Amniotic stem cell (primary cell): ENCODE measurements at places on chromosomes 16 and 17.

GRCh38 chr17:58249270-58250133 lies 11.1 kb downstream of the LPO start:
- DNase-seq: no peak

DNA sequence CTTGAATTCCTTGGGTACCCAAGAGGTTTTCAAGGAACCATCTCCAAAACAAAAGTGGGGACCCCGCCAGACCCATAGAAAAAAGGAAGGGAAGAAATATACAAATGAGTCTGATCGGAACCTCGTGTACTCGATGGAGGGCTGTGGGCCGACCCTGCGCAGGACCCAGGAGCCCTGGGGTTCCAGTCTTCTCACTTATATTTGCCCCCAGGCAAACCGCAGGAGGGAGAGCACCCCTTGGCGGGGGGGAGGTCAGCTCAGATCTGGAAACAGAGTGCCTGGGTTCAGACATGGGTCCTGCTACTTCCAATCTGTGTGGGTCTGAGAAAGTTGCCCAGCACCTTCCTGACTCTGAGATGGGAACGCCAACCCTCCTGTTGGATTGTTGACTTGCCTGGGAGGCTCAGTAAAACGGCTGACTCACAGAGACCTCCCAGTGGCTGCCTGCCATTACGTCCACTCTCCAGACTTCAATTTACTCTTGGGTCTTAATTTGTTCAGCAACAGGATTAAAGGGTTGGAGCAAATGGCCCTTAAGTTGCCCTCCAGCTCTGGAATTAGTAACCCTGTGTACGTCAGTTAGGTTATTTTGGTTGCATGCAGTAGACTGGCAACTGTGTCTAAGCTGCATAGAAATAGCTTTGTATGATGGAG lies 24.9 kb upstream of the CACNG4 start:
- no peak for DNase-seq

- DNase-seq: no peak
These were observed 983.9 kb upstream of the EEF2KMT start for GRCh38 chr16:6081320-6081976.

GRCh38 chr17:49748223-49748622 lies 15.7 kb downstream of the FAM117A start:
- no peak for DNase-seq

DNA sequence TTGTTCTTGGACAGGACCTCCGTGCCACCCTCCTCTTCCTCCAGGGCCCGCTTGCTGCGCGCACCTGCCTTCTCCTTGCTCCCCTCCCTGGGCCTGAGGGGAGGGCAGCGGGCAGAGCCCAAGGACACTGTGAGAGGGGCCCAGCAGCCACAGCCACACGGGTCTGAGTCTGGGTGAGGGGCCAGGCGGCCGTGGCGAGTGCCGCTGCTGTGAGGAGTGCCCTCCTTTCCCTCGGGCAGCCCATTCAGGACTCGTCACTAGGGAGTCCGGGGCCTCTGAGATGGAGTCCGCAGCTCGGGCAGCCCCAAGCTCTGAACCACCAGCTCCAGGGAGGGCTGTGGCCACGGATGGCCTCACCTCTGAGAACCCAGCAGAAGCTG lies 5.6 kb downstream of the DUS1L start:
- DNase-seq: no peak
